ENCODE measurements at places on chromosomes 3 and 15. TPM values are rescaled to one million over a fixed set of nuclear protein-coding genes. Genes with fewer than 3 reads are reported as not detected.

Gene ALS2CL
- 18.9 TPM for total RNA-seq

Gene PODXL2
- total RNA-seq = 63.9 TPM

Gene LINGO1
- 2.9 TPM for total RNA-seq

DNA sequence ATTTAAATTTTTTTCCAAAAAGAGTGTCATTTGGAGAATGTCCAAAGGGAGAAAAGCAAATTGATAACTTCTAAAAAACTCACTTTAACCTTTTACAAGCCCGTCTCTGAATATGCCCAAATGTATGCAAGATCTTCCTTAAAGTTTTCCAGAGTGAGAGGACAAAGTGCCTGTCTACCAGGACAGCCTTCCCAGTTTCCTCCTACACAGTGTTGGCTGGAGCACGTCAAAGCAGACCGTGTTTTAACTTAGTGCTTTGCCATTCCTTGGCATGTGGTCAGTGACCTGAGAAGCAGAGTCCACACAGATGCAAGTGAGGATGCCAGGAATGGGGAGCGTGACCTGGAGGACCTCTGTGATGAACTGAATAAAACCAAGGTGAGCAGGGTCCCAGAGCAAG lies 245.7 kb downstream of the FAM43A start:
- no peaks in the 10 kb centered on the region for H3K36me3 ChIP-seq
- H3K27ac ChIP-seq = no peak overlapping the region
- no peak overlapping the region for H3K4me3 ChIP-seq
- no peaks in the 10 kb centered on the region for H3K27me3 ChIP-seq
- no peak for DNase-seq

GRCh38 chr3:165217739-165218138 lies 21.6 kb upstream of the SLITRK3 start:
- H3K36me3 ChIP-seq = no peaks in the 10 kb centered on the region
- H3K27me3 ChIP-seq = no peaks in the 10 kb centered on the region
- DNase-seq = no peak
- no peaks in the 10 kb centered on the region for H3K4me1 ChIP-seq
- H3K27ac ChIP-seq = no peak overlapping the region

DNA sequence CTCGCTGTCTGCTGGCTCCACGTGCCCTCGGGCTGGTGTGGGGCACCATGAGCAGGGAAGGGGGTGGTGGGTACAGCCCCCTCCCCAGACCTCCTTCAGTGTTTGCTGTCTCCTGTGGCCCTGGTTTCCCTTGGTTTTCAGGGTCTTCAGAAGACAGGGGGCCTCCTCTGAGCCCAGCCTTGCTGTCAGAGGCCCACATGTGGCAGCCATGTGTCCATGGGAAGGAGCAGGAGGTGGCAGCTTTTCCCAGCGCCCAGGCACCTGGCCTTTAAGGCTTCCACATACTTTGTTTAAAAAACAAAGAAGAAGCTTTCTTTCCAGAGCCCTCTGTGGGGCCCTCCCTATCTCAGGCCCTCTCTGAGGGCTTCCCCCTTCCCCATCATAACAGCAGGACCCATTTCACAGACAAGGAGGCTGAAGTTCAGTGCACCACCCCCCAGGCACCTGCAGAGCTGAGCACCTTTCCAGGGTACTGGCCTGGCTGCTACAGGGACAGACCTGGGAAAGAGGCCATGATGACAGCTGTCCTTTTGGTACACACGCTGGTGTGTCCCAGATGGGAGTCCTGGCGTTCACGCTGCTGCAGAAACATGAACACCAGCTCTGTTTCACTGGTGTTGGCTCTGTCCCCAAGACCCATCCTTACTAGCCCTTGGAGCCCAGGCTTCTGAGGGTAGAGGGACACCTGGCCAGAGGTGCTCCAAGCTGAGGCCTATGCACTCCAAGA lies 73.7 kb downstream of the DNAJB8 start:
- H3K27ac ChIP-seq = no peak overlapping the region
- no peak for DNase-seq
- H3K36me3 ChIP-seq = no peaks in the 10 kb centered on the region
- H3K27me3 ChIP-seq = no peaks in the 10 kb centered on the region
- no peaks in the 10 kb centered on the region for H3K4me1 ChIP-seq
- H3K4me3 ChIP-seq = no peak overlapping the region

- H3K27ac ChIP-seq = no peak overlapping the region
- peaks cover 5% of the 10 kb centered on the region for H3K4me1 ChIP-seq
- no peaks in the 10 kb centered on the region for H3K27me3 ChIP-seq
- no peak overlapping the region for H3K4me3 ChIP-seq
- DNase-seq = no peak
Measured at GRCh38 chr3:66592016-66592761, 91.4 kb upstream of the LRIG1 start.

DNA sequence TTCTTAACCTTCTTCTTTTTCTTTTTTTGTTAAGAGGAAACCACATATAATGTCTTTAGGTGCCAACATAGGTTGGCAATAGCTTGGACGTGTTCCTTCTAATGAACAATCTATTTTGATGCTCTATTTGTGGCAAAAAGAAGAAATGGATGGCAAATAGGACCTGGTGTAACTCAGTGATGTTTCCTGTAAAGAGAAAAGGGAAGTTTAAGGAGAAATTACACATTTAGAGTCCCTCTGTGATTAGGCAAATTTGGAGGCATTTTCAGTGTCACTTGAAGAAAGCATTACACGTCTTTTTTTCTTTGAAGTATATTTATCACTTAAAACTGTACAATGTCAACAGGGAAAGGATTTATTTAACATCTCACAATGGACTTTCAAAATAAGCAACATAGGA lies 327.1 kb downstream of the ZIC1 start:
- no peak overlapping the region for H3K4me3 ChIP-seq
- no peaks in the 10 kb centered on the region for H3K4me1 ChIP-seq
- no peaks in the 10 kb centered on the region for H3K27me3 ChIP-seq
- no peak for DNase-seq
- no peak overlapping the region for H3K27ac ChIP-seq

- H3K4me3 ChIP-seq = peak overlapping the region; percentile 52
- no peaks in the 10 kb centered on the region for H3K27me3 ChIP-seq
- no peaks in the 10 kb centered on the region for H3K36me3 ChIP-seq
- no peaks in the 10 kb centered on the region for H3K4me1 ChIP-seq
Measured at GRCh38 chr15:99059010-99059981, 45.6 kb upstream of the SYNM start.

- no peak for DNase-seq
- H3K27me3 ChIP-seq = no peaks in the 10 kb centered on the region
- no peaks in the 10 kb centered on the region for H3K36me3 ChIP-seq
Measured at GRCh38 chr3:45007091-45007490, 19.0 kb upstream of the CLEC3B start.

GRCh38 chr3:54760201-54760600 lies 167.7 kb downstream of the LRTM1 start:
- H3K4me1 ChIP-seq = no peaks in the 10 kb centered on the region
- DNase-seq = no peak
- no peaks in the 10 kb centered on the region for H3K27me3 ChIP-seq
- H3K27ac ChIP-seq = no peak overlapping the region

GRCh38 chr3:184428561-184429175 lies 48.8 kb downstream of the CHRD start:
- H3K36me3 ChIP-seq = no peaks in the 10 kb centered on the region
- no peak for DNase-seq
- no peak overlapping the region for H3K4me3 ChIP-seq

DNA sequence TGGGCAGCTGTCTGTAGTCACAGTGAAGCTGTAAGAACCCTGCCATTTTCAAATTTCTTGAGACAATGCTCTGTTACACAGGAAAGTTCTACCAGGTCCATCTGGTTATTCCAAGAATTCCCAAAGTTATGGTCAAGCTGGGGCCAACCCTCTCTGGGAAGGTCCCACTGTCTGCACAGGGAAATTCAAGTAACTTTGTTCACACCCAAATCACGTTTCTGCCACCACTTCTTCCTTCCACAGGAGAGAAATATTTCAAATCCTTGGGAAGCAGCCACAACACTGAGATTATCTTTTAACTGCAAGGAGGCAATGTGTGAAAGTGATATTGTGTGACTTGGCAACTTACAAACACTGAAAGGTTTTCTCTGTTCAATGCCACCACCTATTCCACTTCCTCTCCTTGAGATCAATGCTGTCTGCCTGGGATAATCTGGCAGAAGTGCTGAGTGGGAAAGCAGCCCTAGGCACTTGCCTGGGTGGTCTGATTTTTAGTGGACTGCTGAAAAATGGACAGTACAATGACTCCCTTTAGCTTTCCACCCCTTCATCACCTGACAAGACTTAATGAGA lies 5.6 kb downstream of the SCAMP2 start:
- H3K36me3 ChIP-seq = no peaks in the 10 kb centered on the region
- H3K4me3 ChIP-seq = no peak overlapping the region

DNA sequence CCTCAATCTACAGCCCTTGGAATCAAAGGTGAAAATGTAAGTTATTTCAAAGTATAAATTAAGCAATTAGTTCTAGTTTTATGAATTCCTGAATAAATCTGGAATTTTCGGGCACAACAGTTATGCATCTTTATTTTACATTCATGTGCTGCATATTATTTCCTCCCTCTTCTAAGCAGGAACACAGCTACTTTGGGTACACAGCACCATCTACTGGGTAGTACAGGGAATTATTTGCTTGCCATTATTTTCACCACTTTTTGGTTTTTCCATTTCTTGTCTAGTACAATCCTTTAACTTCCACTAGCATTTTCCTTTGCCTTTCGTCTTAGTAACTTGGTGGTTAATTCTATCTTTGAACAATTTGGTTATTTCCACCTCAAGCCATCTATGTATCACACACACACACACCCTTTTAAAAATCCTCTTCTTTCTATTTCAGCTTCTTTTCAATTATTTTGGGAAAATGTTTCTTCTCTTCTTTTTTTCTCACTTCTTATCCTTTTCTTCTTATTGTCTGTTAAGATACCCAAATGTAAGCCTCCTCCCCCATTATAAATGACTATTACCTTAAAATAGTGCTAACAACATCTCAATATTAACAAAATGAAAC lies 451.0 kb downstream of the MFSD1 start:
- no peaks in the 10 kb centered on the region for H3K36me3 ChIP-seq
- no peak overlapping the region for H3K4me3 ChIP-seq
- H3K4me1 ChIP-seq = no peaks in the 10 kb centered on the region

DNA sequence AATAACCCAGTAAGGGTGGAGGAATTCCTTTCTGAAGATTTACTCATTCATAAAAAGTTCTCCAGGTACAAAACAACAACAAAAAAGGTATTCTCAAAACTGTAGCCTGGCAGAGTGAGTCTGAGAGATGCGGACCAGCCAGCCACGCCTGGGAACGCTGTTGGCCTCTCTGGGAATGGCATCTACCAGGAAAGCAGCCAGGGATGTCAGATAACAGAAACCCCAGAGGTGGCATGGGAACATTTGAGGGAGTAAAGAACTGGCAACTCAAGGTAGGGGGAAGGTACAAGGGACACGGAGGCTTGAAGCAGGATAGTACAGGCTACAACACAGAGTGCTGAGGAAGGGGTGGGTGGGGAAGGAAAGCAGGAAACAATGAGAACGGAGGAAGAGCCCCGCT lies 7.1 kb upstream of the AP3S2 start:
- no peak for DNase-seq
- H3K4me1 ChIP-seq = no peaks in the 10 kb centered on the region
- H3K27ac ChIP-seq = no peak overlapping the region

- no peaks in the 10 kb centered on the region for H3K4me1 ChIP-seq
- no peaks in the 10 kb centered on the region for H3K27me3 ChIP-seq
- no peak overlapping the region for H3K27ac ChIP-seq
- H3K4me3 ChIP-seq = no peak overlapping the region
- no peaks in the 10 kb centered on the region for H3K36me3 ChIP-seq
Measured at GRCh38 chr3:48024401-48024800, 8.2 kb upstream of the MAP4 start.

DNA sequence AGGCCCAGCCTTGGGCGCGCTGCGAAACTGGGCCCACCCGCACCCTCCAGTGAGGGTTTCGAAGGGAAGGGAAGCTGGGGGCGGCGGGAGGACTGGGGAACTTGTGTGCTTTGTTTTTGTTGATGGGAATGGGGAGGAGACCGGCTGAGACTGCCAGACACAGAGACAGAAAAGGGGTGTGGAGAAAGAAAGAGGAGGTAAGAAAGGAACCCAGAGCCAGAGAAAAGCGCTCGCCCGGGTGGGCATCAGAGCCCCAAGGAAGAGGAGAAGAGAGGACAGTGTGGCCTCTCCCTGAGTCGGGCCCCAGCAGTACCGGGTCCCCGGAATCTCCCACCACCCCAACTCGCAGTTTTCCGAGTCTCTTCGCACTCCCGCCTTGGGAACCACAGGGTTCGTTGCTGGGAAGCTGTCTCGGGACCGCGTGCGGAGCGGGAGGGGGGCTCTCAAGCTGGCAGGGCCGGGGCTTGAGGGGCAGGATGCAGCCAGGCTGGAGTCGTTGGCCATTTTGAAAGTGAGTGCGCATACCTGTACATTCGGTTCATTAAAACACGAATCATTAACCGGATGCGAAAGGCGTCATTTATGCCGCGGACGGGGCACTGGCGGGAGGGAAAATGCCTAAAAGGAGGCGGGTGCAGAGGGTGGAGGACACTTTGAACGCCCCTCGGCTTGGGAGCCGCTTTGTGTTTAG lies 3.1 kb downstream of the SKOR1 start:
- H3K27ac ChIP-seq = no peak overlapping the region
- H3K4me3 ChIP-seq = no peak overlapping the region
- no peak for DNase-seq
- H3K27me3 ChIP-seq = peaks cover 74% of the 10 kb centered on the region
- peaks cover 13% of the 10 kb centered on the region for H3K4me1 ChIP-seq
- H3K36me3 ChIP-seq = no peaks in the 10 kb centered on the region

GRCh38 chr3:99648101-99648500 lies 9.7 kb downstream of the COL8A1 start:
- H3K27ac ChIP-seq = no peak overlapping the region
- H3K27me3 ChIP-seq = no peaks in the 10 kb centered on the region
- no peak for DNase-seq
- H3K4me3 ChIP-seq = no peak overlapping the region

GRCh38 chr15:68197170-68197492 lies 8.0 kb downstream of the CALML4 start:
- H3K4me1 ChIP-seq = peaks cover 7% of the 10 kb centered on the region
- H3K4me3 ChIP-seq = no peak overlapping the region
- H3K36me3 ChIP-seq = no peaks in the 10 kb centered on the region
- no peak for DNase-seq
- H3K27ac ChIP-seq = no peak overlapping the region
- no peaks in the 10 kb centered on the region for H3K27me3 ChIP-seq

GRCh38 chr3:37892927-37893600 lies 31.4 kb downstream of the CTDSPL start:
- peaks cover 13% of the 10 kb centered on the region for H3K4me1 ChIP-seq
- no peak overlapping the region for H3K4me3 ChIP-seq
- no peaks in the 10 kb centered on the region for H3K27me3 ChIP-seq

- no peak overlapping the region for H3K4me3 ChIP-seq
- H3K27me3 ChIP-seq = no peaks in the 10 kb centered on the region
- DNase-seq = no peak
- H3K36me3 ChIP-seq = no peaks in the 10 kb centered on the region
- H3K27ac ChIP-seq = no peak overlapping the region
- no peaks in the 10 kb centered on the region for H3K4me1 ChIP-seq
Measured at GRCh38 chr3:160748787-160749186, 7.2 kb upstream of the PPM1L start.

DNA sequence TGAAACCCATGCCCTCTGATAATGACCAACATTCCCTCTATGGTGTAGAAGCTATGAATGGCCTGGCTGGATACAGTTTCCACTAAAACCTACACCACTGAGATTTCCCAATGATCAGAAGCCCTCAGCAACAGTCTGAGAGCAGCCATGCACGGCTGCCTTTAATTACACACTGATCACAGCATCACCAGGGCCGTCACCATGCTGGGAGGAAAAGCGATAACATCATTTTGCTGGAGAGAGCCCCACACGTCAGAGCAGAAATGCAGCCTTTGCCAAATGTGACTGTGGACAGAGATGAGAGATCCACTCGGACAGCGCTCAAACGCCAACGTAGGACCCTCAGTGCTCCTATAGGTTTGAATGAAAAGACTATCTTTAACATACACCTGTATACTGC lies 135.0 kb downstream of the XXYLT1 start:
- no peaks in the 10 kb centered on the region for H3K36me3 ChIP-seq
- H3K4me3 ChIP-seq = no peak overlapping the region
- no peak for DNase-seq
- H3K4me1 ChIP-seq = peaks cover 14% of the 10 kb centered on the region
- no peak overlapping the region for H3K27ac ChIP-seq
